ENCODE measurements at places on chromosomes 2 and 18.

GRCh38 chr18:1774261-1774660, 797.0 kb downstream of the METTL4 start:
- DNase-seq, result no peak

- DNase-seq, result no peak
Observed at GRCh38 chr2:218547511-218547910, 20.6 kb downstream of the USP37 start.

DNA sequence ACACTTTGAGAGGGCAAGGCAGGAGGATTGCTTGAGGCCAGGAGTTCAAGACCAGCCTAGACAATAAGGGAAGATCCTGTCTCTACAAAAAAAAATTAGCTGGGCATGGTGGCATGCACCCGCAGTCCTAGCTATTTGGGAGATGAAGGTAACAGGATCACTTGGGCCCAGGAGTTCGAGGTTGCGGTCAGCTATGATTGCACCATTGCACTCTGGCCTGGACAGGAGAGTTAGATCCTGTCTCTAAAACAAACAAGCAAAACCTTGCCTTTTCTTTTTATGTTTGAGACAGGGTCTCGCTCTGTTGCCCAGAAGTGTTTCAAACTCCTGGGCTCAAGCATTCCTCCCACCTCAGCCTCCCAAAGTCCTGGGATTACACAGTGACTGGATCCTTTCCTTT, 14.5 kb upstream of the THADA start:
- no peak for DNase-seq

DNA sequence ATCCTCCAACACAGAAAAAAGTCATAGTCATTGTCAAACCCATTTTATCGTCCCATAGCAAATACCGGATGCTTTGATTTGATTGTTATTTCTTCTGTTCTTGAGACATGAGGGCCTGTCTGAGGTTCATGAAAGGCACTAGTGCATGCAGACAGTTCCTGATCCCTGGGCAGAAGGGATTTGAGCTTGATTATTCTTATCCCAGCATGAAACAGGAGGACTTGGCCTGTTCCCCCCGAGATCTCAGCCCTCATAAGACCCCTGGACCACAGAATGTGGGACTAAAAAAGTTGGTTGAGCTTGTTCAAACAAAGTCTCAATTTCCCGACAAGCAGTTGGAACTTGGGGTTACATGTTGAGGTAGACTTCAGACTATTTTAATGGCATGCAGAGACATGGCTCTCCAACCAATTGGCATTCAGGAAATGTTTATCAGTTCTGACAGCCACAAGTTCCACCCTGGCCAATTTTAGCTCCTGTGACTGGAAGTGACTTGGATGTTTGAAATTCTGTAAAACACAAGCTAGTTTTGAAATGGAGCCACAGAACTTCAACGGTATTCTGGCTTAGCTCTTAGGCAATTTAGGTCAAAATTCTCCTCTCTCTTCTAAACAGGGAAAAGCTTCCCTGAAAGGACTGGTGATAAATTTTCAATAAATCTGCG, 366.9 kb upstream of the SLC14A2 start:
- no peak for DNase-seq

DNA sequence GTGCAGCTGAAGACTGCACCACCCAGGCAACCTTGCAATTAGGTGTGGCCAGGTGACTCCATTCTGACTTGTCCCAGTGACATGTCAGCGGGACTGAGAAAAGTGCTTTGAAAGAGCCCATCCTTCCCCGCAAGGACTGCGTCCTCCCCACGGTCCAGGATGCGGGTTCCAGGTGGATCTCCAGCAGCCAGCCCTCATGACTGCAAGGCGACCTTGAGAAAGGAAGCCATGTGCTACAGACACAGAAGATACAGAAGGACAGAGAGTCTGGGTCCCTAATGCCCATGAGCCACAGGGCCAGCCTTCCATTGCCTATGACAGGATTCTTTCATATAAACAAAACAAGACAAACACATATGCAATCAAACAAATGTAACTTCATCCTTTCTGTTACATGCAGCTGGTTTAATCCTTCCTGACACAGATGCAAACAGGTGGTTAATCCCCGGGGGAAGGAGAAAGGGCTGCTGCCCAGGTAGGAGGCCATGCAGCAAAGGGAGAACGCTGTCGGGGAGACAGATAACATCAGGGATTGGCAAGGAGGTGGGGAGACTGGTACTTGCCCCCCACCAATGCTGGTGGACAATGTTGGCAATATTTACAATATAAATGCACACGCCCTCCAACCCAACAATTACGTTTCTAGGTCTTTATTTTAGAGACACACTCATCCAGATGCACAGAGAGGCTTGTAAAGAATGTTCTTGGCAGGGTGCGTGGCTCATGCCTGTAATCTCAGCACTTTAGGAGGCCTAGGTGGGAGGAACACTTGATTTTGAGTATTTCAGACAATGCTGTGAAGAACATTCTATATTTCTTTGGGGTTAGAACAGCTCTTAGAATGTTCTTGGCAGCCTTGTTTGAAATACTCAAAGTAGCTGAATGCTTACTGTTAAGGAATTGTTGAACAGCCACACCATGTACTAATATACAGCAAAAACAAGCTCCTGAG, 64.8 kb downstream of the NCAPH start:
- DNase-seq, result no peak
